ENCODE measurements at places on chromosomes 6 and 20.

DNA sequence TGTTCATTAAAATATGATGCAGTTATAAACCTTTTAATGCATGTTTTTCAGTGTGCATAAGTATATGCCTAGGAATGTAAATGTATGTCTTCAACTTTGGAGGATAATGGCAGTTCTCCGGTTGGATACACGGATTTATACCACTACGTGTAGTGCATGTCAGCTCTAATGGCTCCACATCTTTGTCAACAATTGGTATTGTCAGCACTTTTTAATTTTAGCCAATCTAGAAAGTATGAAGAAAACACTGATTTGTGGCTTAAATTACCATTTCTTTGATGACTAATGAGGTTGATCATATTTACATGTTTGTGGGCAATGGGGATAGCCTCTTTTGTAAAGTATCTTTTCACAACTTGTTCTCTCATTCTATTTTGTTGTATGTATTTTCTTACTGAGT lies 10.9 kb upstream of the RAB32 start:
- DNase-seq: no peak

- DNase-seq: no peak
Measured at GRCh38 chr20:19996917-19997316, 20.2 kb upstream of the NAA20 start.

DNA sequence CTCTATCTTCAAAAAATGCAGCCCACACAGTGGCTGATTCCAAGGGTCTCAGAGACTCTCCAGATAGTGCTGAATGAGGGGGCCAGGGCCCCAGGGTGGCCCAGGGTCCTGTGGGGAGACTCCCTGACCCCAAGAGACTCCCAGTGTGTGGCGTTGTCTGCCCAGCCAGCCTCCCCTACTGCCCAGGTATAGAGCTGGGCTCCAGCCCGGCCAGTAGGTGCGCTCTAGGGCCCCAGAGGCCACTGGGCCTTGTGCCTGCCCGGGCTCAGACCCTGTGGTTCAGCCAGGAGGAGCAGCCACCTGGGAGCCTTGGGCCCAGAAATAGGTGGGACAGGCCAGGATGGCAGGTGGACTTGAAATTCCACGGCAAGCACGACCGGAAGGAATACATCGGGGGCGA lies 30.3 kb upstream of the GATA5 start:
- no peak for DNase-seq

- no peak for DNase-seq
Measured at GRCh38 chr20:5559945-5560344, 190.3 kb upstream of the SHLD1 start.

DNA sequence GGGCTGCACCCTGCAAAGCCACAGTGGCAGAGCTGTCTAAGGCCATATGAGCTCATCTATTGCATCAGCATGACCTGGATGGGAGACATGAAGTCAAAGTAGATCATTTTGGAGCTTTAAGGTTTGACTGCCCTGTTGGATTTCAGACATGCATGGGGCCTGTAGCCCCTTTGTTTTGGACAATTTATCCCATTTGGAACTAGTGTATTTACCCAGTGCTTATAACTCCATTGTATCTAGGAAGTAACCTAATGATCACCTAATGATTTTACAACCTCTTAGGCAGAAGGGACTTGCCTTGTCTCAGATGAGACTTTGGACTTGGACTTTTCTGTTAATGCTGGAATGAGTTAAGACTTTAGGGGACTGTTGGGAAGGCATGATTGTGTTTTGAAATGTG lies 575.4 kb downstream of the EPM2A start:
- no peak for DNase-seq

DNA sequence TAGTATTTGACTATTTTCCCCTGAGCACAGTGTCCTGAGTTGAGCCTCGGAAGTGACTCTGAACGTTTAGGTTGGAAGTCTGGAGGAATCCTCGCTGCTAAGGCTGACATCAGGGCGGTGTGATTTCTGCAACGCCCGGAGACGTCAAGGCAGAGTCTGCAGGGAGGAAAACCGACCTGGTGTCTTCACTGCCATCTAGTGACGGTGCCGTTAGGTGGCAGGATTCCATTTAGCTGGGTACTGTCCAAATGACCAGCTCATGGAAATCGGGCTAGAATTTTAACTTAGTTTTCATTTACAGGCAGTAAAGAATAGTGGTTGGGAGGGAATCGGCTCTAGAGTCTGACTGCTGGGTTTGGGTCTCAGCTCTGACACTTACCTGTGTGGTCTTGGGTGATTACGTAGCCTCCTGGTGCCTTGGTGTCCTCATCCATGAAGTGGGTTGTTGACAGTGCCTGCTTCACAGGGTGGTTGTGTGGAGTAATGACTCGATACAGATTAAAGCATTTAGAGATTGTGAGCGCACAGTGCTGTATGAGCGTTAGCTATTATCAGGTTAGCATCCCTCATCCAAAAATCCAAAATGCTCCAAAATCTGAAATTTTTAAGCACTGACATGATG lies 35.0 kb downstream of the FOXF2 start:
- DNase-seq: no peak

DNA sequence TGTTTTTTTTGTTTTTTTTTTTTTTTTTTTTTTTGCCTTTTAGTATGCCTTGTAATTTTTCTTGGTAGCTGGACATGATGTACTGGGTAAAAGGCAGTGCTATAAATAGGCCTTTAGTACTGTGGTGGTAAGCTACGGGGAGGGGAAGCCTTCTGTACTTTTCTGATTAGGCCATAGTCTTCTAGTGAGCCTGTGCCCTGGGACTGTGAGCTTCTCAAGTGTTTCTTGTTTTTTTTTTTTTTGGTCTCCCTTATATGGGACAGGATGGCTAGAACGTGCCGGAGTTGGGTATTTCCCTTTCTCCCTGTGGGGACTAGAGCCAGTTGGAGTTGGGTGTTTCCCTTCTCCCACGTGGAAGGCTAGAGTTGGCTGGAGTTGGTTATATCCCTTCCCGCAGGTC lies 59.4 kb upstream of the PRELID3B start:
- DNase-seq: no peak

DNA sequence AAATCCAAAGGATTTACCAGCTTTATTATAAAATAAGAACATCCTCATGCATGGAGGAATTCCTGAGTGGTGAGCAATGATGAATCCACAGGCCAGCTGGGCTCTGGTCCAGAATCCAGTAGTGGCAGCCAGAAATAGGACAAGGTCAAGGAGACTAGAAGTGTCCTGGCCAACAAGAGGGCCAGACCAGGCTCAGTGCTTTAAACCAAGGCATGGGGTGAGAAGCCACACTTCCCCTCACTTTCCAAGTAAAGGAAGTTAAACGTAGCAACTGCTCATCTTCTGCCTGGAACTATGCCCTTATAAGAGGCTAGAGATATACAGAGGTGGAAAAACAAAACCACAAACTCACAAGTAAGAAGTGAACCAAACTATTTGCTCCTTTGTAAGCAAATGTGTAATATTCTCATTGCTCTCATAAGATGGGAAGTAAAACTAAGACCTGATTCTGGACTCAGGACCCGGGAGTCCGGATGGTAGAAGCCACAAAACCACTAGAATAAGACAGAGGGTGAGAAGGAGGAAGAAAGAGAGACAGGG lies 253.2 kb downstream of the UST start:
- no peak for DNase-seq

DNA sequence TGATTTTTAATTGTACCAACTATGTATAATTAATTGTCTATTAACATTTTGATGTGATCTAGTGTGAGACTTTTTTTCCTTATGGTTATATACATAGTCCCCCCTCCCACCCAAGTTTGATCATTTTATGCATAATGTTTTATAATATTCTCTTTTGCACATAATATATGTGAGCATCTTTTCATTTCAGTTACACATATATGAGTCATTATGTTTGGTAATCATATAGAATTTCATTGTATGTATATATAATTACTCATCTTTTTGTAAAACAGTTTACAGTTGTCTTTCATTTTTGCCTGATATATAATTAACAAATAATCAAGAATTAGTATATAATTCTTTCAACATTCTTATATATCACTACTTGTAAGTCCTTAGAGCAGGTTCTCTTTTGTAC lies 15.0 kb downstream of the RWDD1 start:
- DNase-seq: no peak

GRCh38 chr20:50628853-50629669 lies 62.3 kb downstream of the RIPOR3 start:
- no peak for DNase-seq

- DNase-seq: no peak
Measured at GRCh38 chr6:52535711-52536423, 41.0 kb downstream of the TRAM2 start.

DNA sequence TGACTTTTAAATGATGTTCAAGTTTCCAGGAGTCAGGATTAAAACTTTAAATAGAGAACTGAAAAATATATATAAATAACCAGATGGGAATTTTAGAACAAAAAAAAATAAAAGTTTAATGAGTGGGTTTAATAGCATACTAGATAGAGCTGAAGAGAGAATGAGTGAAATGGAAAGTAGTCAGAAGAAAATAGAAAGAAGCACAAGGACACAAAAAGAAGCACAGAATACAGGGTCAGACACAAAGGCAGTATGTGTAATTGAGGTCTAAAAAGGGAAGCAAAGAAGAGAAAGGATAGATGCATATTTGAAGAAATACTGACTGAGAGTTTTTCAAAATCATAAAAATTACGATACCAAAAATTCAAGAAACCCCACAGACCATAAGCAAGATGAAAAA lies 159.8 kb upstream of the FERMT1 start:
- no peak for DNase-seq

GRCh38 chr6:83192456-83192855 lies 609 bp downstream of the PGM3 start:
- DNase-seq: no peak

GRCh38 chr20:5197270-5197827 lies 70.5 kb downstream of the CDS2 start:
- DNase-seq: no peak

- no peak for DNase-seq
Measured at GRCh38 chr6:52540286-52540902, 36.5 kb downstream of the TRAM2 start.

GRCh38 chr6:91645811-91646210 lies 1058.9 kb upstream of the MAP3K7 start:
- DNase-seq: no peak

DNA sequence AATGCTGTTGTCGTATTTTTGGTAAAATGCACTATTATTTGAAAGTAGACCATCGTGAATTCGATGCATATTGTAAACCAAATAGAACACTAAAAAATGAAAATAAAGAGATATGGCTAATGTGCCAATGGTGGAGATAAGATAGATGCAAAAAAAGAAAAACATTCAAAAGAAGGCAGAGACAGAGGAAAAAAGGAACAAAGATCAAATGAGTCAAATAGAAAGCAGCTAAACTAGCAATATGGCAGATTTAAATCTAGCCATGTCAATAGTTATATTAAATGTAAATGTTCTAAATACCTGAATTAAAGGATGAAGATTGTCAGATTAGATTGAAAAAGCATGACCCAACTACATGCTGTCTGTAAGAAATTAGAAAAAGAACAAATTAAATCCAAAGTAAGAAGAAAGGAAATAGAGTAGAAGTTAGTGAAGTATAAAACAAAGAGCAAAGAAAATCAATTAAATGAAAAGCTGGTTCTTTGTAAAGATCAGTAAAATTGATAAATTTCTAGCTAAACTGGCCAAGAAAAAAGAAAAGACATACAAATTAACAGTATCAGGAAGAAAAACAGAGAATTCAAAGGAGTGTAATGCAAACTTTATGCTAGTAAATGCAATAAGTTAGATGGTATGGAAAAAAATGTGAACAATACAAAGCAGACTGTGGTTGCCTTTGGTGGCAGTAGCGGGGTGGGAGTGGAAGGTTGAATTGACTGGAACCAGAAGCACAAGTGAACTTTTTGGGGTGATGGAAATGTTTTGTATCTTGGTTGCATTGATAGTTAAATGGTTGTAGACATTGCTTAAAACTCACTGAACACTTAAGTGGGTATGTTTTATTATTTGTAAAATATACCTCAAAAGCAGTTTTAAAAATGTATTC lies 44.8 kb downstream of the PTPN1 start:
- DNase-seq: no peak

DNA sequence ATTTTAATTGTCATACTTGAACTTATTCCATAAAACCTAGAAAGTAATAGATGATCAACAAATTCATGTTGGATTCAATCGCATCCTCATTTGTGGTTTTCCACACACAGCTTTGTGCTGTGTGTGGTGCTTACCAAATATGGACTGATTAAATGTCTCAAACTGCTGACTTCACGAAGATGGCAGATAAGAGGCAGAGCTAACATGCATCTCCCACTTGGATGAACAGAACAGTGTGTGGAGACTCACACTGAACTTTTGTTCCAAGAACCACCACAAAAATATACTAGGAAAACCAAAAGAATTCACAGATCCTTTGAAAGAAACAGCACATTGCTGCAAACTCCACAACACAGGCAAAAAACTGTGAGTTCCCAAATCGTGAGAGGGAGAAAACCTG lies 603.7 kb downstream of the TENT5A start:
- no peak for DNase-seq

DNA sequence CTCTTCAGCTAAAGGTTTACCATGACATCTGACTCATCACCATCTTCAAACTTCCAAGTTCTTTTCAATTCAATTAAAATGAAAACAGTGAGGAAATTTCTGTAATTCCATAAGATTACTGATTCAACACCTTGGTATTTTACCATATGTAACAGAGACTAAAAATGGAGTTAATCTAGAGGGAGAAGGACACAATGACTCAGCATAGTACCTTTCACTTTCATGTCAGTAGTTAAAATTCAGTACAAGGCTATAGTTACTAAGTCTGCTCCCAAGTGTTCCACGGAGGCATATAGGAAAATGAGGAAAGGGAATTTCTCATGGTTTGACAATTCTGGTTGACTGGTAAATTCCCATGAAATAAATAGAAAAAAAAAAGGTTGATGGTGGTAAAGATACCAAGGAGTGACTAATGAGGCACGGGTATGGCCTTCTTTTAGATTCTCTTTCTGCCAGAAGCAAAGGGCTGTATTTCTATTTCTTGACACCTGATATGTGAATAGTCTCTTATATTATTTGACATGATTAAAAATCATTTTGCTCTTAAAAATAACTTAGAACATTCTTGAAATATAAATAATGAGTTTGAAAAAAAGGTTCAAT lies 526.7 kb upstream of the ADGRB3 start:
- no peak for DNase-seq

GRCh38 chr6:157912326-157912725 lies 69.3 kb upstream of the SYNJ2 start:
- DNase-seq: no peak

DNA sequence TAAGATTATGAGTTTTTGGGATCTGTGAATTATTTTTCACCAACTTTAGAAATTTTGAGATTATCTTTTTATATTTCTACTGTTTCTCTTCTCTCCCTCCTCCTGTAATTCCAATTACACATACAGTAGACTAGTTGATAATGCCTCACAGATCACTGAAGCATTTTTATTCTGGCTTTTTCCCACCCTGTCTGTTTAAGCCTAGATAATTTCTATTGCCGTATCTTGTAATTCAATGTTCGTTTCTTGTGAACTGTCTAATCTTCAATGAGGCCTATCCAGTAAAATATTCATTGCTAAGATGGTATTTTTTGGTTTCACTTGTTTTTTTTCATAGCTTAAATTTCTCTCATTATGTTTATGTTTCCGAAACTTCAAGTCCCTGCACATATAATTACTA lies 12.0 kb downstream of the MDN1 start:
- no peak for DNase-seq

GRCh38 chr6:125377621-125378020 lies 75.9 kb upstream of the HDDC2 start:
- no peak for DNase-seq
